ENCODE measurements at places on chromosomes 7 and 10.
A peak's percentile ranks its signal among the peaks of the same experiment; 100 is the strongest.

- no peak for DNase-seq
Observed at GRCh38 chr7:112336936-112337576, 113.2 kb upstream of the IFRD1 start.

- no peak for DNase-seq
Observed at GRCh38 chr7:127581716-127582115, 3.7 kb downstream of the GCC1 start.

GRCh38 chr10:89916468-89917215, 215.3 kb downstream of the KIF20B start:
- no peak for DNase-seq

- peak; percentile 90 for DNase-seq
Observed at GRCh38 chr7:151017953-151018420, 6.3 kb downstream of the ATG9B start.

GRCh38 chr7:91776171-91776570, 104.3 kb downstream of the MTERF1 start:
- DNase-seq, result no peak

GRCh38 chr7:113040849-113041248, 45.8 kb downstream of the GPR85 start:
- no peak for DNase-seq

DNA sequence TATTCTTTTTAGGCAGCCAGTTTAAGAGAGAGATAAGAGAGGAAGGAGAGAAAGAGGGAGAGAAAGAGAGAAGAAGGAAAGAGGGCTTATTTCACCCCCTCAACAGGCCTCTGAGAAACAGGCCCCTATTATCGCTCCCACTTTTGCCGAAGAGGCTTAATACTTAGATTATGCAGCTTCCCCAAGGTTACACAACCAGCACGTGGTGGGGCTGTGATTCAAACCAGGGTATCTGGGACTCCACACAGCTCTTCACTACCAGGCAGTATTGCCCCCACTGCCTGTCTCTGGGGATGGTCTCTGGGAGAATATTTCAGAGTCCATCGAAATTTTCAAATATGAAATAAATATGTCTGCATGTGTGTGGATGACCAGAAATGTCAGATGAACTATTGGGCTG, 3.0 kb downstream of the GIMAP1 start:
- DNase-seq, result no peak

DNA sequence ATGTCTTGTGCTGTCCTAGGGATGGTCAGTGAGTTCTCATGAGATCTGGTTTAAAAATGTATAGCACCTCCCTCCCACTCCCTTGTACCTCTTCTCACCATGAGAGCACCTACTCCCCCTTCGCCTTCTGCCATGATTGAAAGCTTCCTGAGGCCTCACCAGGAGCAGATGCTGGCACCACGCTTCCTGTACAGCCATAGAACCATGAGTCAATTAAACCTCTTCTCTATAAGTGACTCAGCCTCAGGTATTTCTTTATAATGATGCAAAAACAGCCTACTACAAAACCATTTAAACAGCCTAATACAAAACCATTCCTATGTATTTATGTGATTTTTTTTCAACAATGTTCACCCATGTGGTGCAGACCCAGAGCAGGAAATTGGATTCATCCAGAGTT, 32.0 kb downstream of the KDM7A start:
- DNase-seq, result no peak

DNA sequence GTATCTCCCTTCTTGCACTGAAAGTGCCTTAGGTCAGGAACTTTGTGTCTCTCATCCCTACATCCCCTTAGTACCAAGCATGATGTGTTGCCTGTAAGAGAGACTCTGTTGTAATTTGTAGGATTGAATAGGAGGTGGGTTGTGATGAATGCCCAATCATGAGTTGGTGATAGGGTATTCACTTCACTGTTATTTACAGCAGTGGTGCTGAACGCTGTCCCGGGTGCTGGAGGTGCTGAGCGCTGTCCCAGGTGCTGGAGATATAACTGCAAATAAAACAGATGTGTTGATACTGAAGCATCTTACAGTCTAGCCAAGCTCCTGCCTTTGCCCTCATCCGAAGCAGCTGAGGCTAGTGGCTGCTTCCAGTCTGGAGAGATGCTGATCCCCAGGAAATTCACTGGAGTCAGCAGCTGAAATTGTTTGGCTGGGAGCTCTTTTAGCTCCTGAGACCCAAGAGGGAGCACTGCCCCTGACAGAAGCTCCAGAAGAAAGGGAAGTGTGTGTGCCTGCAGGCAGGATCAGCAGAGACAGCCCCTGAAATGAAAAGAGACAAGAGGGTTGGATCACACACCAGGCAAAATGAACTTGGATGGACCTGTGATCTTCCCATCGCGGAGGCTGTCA, 183.4 kb downstream of the SORCS3 start:
- DNase-seq, result peak; percentile 83

GRCh38 chr7:17501441-17502212, 203.2 kb downstream of the AHR start:
- DNase-seq, result no peak

- DNase-seq, result no peak
Observed at GRCh38 chr10:121926671-121927317, 1.0 kb downstream of the ATE1 start.

DNA sequence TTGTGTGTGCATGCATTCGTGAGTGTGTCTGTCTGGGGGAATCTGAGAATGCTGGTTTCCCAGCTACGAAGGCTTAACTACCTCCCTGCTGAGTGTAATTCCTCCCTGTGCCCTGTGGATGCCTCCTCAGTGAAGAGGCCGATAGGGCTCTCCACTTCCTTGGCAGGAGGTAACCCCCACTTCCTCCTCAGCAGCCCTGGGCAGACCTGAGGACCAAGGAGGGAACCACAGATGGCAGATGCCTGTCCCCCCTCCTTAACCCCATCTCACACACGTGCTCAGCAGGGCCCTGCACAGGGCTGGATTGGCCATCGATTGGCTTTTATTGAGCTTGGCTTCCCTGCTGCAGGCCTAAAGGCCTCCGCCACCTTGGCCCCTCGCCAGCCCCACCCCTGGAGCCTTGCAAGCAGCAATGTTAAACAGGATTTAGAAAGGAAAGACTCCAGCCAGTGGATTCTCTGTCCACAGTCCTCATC, 45.6 kb upstream of the LRRC4 start:
- DNase-seq, result peak; percentile 34

- DNase-seq, result peak; percentile 30
Observed at GRCh38 chr7:101681170-101682007, 52.3 kb upstream of the MYL10 start.

GRCh38 chr10:6142644-6143043, 53.8 kb downstream of the RBM17 start:
- DNase-seq, result peak; percentile 79

DNA sequence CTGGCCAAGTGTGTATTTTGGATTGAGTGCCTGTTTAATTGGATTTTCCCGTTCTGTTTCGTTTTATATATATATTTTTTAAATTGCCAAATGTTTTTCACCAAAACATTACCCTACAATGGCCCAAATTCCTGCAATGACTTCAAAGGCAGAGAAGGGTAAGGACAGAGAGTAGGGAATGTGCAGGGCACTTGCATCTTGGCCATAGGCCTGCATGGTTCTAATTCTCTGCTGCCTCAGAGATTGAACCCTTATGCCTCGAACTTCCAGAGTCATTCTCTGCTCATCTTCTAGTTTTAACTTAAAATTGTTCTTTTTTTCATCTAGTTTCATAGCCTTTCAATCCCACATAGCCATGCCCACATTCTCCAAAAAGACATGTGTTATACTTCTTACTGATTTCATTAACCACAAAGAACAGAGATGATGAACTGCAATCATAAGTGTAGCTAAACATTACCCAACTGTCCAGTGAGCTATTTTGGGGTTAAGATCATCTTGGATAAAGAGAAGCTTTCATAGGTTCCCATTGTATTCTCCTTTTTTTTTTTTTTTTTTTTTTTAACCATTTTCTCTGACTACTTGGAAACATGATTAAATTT, 177.6 kb downstream of the PLXDC2 start:
- DNase-seq, result no peak

GRCh38 chr10:98666276-98666675, 219.5 kb upstream of the HPS1 start:
- DNase-seq, result no peak

- DNase-seq, result no peak
Observed at GRCh38 chr10:65320236-65321026, 1605.4 kb upstream of the LRRTM3 start.

- no peak for DNase-seq
Observed at GRCh38 chr10:73774637-73775036, 7.2 kb upstream of the CHCHD1 start.

DNA sequence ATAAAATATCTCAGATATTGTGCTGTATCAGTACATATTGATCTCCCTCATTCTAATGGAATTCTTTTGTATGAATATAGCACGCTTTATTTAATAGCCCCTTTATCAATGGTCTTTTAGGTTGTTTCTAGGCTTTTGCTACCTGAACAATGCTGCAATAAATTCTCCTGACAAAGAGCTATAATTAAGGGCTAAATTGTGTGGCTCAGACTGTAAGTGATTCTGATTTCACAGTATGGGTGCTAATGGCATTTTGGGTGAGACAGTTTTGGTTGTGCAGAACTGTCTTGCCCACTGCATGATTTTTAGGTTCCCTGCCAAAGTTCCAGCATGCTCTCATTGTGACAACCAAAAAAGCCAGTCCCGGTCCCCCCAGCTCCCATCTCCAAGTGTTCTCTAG, 363.2 kb downstream of the REEP3 start:
- DNase-seq, result no peak

DNA sequence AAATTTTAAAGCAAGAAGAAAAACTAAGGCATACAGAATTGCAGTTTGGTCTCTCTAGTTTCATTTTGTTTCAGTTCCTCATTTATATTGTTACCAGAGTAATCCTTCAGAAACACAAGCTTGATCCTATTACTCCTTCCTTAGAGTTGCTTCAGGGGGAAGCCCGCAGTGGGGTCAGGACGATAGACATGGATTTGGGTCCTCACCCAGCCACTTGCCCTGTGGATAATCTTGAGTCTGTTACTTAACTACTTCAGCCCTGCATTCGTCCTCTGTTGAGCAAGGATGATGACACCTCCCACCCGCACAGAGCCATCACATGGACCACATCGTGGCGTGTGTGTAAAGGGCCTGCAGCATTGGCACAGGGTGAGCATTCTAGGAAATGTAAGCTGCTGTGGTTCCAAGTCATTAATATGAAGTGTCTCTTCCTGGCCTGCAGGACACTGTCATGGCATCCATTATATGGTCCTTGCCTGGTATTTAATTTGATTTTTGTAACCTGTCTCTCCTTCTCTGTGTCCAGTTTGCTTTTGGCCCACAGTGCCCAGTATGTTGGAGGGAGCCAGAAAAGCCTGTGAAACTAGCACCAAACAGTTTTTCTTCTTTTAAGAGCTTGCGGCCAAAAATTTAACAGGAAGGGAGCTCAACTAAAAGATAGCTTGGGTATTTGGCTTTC, 111.2 kb downstream of the EEPD1 start:
- DNase-seq, result no peak

DNA sequence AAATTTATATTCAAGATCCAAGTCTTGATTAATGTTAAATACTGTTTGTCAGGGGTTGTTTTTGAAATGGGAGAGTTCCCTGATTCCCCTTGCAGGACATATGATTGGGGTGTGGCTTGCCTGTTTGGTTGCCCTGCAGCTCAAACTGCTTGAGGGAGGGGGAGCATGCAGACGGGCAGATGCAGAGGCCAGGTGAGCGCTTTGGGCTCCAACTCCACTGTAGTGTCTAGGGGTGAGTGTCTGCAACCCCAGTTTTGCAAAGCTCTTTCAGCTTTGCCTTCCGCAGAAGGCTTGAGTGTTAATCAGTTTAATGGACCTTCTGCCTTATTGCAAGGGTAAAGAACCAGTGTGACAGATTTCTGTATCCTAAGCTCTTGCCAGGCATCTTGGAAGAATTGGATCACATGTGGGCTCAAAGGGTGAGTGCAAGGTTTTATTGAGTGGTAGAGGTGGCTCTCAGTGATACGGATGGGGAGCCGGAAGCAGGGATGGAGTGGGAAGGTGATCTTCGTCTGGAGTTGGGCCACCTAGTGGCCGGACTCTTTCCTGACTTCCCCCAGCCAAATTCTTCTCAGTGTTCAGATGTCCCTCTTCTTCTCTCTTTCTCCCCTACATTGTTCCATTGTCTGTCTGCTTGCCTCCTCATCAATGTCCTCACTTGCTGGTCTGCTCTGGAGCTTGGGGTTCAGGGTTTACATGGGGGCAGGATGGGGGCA, 479.7 kb downstream of the ATRNL1 start:
- DNase-seq, result peak; percentile 42

GRCh38 chr7:6307762-6308161, 35.3 kb upstream of the CYTH3 start:
- DNase-seq, result no peak

GRCh38 chr7:102096012-102096332, 190.7 kb upstream of the SH2B2 start:
- DNase-seq, result no peak

DNA sequence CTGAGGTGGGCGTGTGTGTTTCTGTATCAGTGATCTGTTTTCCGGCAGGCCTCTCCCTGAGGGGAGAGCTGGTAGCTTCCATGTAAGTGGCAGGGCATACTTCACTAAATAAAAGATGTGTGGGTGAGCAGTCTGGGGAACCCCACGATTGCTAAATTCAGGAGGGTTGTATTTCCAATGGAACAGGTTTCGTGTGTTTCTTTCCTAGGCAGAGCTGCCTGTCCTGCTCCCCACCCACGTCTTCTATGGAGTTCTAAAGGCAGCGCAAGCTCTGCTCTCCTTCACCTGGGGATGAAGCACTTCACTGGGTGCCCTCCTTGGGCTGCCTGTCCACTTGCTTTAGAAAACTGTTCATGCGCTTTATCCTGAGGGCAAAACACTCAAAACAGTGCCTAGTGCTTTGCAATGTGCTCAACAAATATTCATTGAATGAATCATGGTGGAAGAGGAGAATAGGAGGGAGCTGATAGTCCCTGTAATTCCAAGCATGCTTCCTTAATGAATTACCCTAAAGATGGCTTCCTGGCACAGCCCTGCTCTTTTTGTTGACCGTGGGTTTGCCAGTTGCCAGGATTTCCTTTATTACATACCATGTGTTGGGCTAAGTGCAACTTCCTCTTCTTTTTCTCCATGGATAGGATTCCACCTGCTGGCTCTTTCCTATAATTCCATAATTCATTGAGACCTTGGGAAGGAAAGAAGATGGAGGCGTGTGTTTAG, 50.6 kb upstream of the SRPK2 start:
- no peak for DNase-seq

- DNase-seq, result peak; percentile 67
Observed at GRCh38 chr7:129831424-129832058, 121.2 kb downstream of the UBE2H start.

DNA sequence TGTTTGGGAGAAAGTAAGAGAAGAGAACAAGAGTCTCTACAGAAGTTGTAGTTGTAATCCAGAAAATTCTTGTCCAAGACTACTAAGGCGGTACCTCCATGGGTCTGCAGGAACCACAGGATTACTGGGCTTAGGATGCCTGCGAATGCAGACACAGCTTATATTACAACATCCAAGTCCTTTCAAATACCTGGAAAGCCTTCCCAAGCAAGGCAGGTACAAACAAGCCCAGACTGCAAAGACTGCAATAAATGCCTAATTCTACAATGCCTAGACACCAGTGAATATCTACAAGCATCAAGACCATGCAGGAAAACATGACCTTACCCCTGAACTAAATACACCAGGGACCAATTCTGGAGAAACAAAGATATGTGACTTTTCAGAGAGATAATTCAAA, 178.2 kb downstream of the ARL4A start:
- DNase-seq, result no peak

GRCh38 chr7:157739650-157740049, 402.8 kb downstream of the DNAJB6 start:
- DNase-seq, result no peak
